ENCODE measurements at places on chromosomes 16 and 17. TPM values are rescaled to one million over a fixed set of nuclear protein-coding genes. Genes with fewer than 3 reads are reported as not detected.

KCNH4 gene
- total RNA-seq: 0.39 TPM

ARL5C gene
- not detected for total RNA-seq

NTN3 gene
- not detected for total RNA-seq

CARHSP1 gene
- 134 TPM for total RNA-seq

CALCOCO2 gene
- total RNA-seq: 77.6 TPM

KRT25 gene
- not detected for total RNA-seq

PAFAH1B1 gene
- 188 TPM for total RNA-seq

DPEP2 gene
- total RNA-seq: not detected

RNF157 gene
- total RNA-seq: 6.0 TPM

KRTAP4-3 gene
- not detected for total RNA-seq

TMIGD1 gene
- not detected for total RNA-seq

GRAP gene
- total RNA-seq: 0.21 TPM

OTOP2 gene
- total RNA-seq: 0.06 TPM

SALL1 gene
- total RNA-seq: 0.11 TPM

NPW gene
- 1.1 TPM for total RNA-seq

UTS2R gene
- total RNA-seq: not detected

TMEM94 gene
- 49.8 TPM for total RNA-seq

TBC1D3I gene
- 0.27 TPM for total RNA-seq

SOCS7 gene
- total RNA-seq: 15.2 TPM

TP53TG3B gene
- 0.26 TPM for total RNA-seq

NTN1 gene
- 0.38 TPM for total RNA-seq

SEPTIN12 gene
- total RNA-seq: not detected

NPIPB2 gene
- total RNA-seq: 3.9 TPM

PABPN1L gene
- not detected for total RNA-seq

NKD1 gene
- 0.29 TPM for total RNA-seq

KRT9 gene
- total RNA-seq: not detected

RNF112 gene
- 0.28 TPM for total RNA-seq

AOC3 gene
- 1.1 TPM for total RNA-seq

PPL gene
- 2.4 TPM for total RNA-seq

MYH13 gene
- total RNA-seq: not detected

TMC5 gene
- total RNA-seq: 6.0 TPM

KRT14 gene
- total RNA-seq: 0.34 TPM

Measured in A549 treated with CORT108297 at 1 μM for 4 hours (cell line).